ENCODE measurements at places on chromosomes 12 and 14.

GRCh38 chr12:32069071-32069470 is 37.6 kb upstream of the BICD1 start:
- DNase-seq: no peak

- DNase-seq: no peak
These were observed 28.4 kb downstream of the TXNRD1 start for GRCh38 chr12:104243971-104244370.

GRCh38 chr14:32438517-32438916 is 109.4 kb downstream of the AKAP6 start:
- DNase-seq: no peak

DNA sequence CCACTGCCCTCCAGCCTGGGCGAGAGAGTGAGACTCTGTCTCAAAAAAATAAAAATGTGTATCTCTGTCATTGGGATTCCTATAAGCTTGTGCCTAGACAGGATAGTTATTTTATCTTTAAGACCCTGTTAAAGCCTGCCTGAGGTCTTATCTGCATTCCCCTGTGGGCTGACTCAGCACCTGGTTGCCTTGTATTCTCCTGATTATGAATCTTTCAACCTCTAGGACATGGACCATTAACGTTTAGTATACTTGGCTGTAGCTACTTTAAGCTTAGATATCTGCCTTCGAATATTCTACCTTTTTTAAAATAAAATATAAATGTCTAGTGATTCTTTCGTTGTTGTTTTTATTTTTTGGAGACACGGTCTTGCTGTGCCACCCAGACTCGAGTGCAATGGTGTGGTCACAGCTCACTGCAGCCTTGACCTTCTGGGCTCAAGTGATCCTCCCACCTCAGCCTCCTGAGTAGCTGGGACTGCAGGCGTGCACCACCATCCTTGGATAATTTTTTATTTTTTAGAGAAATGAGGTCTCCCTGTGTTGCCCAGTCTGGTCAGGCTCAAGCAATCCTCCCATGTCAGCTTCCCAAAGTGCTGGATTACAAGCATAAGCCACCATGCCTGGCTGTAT is 41.3 kb downstream of the RESF1 start:
- no peak for DNase-seq

DNA sequence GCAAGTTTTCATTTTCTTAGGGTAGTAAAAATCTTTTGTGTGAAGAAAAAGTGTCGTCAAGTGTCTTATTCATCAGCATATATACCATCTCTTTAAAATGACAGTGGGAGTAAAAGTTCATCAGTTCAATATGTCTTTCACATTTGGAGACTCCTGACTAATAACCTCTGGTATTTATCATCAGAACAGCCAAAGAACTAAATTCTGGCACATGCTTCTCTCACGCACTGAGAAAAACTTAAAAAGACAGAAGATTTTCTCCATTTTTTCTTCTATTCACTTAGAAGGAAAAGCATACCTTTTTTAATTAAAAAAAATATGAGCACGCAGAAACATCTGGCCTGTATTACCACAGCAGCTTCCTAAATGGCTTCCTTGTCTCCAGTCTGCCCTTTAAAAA is 265.7 kb downstream of the AKAP6 start:
- no peak for DNase-seq

DNA sequence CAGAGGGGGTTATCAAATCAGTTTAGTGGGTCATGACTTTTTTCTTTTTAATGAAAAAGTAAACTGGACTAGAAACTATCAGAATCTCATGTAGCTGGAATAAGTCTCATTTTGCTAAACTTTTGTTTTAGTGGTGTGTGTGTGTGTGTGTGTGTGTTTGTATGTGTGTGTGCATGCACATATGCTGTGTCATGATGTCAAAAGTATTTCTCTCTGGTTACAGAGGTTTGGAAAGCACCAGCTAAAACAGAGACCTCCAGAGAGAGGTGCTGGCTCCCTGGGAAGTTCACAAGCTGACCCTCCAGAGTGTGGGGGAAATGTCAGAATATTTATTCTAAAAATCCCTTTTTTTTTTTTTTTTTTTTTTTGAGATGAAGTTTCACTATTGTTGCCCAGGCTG is 114.7 kb downstream of the LGMN start:
- no peak for DNase-seq

DNA sequence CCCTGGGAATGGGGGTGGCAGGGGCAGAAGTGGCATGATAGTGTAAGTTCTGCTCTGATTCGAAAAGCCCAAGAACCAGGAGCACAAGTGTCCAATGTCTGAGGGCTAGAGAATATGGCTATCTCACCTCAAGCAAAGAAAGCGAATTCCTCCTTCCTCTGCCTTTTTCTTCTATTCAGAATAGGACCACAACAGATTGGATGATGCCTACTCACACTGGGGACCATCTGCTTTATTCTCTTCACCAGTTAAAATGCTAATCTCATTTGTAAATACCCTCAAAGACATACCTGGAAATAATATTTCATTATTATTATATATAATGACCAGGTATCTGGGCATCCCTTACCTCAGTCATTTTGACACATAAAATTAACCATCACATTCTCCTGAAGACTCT is 808.7 kb downstream of the NRXN3 start:
- DNase-seq: no peak

DNA sequence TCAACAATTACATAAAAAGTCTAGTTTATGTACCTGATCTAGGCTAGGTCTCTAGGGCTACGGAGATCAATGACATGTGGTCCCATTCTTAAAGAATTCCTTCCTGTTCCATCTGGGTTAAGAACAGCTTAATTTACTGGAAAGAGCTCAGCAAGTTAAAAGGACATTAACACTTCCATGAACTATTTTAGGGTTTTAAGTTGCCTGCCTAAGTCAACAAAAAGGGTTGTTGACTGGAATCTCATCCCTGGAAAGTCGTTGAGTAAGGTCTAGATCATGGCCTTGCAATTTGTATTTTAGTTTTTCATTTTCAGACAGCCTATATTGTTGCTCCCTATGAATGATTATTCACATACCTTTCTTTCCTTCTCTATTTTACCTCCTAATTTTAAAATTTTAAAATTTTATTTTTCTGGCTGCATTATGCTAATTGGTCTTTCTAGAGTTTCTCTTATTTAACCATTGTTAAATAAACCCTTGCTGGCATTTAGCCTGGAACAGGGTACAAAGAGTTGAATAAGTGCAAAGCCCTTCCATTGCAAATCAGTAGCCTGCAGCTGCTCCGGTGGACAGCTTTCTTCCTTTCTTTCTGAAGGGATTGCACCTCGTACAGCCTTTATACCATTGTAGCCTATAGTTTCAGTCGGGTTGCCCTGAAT is 66.3 kb downstream of the VRK1 start:
- DNase-seq: no peak

- DNase-seq: no peak
These were observed 53.6 kb downstream of the PPFIA2 start for GRCh38 chr12:81705586-81705985.

DNA sequence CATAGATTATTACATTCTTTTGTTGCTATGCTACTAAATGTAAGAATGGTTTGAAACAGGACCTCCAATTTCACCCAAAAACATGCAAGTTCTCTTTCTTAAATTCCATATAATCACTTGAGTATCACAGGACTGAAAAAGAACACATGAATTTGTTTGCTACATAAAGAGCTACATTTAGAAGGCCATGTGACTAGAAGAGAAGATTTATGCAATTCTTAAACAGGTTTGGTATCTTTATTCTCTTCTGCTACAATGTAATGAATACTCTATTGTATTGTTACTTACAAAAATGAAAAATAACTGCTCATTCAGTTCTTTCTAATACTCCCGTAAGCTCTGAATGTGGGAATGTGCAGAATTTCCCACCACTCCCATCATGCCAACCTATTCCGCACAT is 9.3 kb downstream of the EPS8 start:
- no peak for DNase-seq

GRCh38 chr12:118742431-118742830 is 238.9 kb upstream of the SRRM4 start:
- DNase-seq: no peak

- no peak for DNase-seq
These were observed 17.4 kb downstream of the PYGL start for GRCh38 chr14:50926851-50927386.

- peak; percentile 70 for DNase-seq
These were observed 49.0 kb downstream of the KCTD10 start for GRCh38 chr12:109428037-109428629.

DNA sequence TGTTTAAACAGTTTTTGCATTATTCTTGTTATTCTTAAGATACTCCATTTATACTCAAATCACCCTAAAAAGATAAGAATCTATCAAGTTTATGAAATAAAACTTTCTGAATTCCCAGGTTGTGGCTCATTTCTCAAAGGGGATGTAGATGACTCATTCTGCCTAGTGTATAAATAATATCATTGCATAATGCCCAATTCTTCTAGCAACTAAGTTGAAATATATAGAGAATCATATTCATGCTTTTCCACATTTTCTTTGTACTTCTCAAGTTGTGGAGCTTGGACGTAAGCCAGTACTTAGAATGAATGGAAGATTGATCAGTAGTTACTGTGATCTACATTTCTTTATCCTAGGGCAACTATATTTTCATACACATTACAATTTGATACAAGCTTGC is 201.1 kb downstream of the PPFIA2 start:
- DNase-seq: no peak

- no peak for DNase-seq
These were observed 21.6 kb upstream of the RIMBP2 start for GRCh38 chr12:130737731-130738130.

DNA sequence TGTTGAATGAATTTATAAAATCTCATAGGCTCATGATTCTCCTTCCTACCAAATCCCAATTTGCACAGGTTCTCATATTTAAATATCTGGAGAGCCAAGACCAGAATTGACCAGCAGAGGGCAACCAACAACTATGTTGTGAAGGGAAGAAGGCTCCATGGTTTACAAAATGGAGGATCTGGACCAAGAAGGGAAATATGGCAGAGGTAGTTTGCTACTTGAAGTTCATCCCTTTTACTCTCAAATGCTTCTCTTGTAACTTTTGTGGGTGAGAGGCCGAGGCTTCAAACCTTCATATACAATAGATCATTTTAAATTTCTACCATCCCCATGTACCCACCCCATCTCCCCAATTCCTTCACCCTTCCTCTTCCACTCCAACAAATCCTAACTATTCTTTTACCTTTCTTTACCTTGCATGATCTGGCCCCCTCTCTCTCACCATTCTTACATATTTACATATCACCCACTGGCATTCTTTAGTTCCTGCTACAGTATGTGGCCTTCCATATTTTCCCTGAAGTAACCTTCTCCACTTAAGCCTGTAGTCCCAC is 3.8 kb upstream of the SMARCC2 start:
- peak; percentile 83 for DNase-seq

- no peak for DNase-seq
These were observed 24.3 kb upstream of the ADGRD1 start for GRCh38 chr12:130929363-130929762.

DNA sequence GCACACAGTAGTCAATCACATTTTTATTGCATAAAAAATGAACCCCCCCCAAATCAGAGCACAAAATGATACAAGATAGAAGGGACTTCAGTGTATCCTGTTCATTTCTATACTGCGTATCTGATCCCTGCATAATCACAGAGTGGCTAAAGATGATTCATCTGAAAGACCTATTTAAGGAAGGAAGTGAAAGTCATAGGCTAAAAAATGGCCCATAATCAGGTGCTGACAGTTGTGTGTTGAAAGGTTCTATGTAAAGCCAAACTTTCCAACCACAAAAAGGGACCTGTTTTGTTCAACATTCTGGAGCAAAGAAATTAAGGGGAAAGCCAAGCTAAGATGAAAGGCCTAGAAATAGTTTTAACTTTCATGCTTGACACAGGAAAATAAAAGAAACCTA is 147.8 kb upstream of the ATP2B1 start:
- peak; percentile 26 for DNase-seq

GRCh38 chr12:131340616-131341210 is 370.2 kb upstream of the SFSWAP start:
- DNase-seq: no peak

- DNase-seq: no peak
These were observed 15.0 kb downstream of the KCTD10 start for GRCh38 chr12:109461846-109462756.

DNA sequence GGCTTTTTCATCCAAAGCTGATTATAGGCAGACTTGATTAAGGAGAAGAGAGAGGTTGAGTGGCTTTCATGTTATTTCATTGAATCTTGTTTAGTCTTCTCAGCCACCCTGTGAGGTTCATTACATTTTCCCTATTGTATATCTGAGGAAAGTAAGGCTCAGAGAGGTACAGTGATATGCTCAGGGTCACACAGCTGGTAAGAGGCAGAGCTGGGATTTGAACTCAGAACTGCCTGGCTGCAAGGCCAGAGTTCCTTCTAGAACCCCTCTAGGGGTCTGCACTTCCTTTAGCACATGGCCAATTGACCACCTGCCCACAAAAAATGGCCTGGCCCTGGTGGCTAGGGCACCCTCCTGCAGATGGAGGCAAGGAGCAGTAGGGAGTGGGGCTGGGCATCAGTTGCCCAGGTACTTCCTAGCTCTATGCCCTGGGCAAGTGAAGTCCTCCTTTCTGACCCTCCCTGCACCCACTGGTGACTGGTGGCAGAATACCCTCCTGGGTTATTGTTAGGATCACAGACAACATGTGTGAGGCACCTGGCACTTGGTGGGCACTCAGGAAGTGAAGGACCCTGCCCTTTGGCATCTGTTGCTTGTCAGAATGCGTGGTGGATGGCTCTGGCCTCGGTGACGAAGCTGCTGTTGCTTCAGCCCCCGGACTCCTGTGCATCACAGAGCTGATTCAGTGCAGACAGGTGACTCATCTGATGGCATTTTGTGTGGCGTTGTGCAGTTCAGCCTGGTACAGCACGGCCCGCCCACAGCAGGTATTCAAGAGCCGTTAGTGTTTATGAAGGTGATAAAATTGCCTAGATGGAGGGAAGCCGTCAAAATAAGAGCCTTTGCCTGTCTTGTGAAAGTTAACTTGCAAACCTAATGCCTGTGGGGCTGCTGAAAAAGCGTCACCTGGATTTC is 115.8 kb downstream of the SLC25A47 start:
- no peak for DNase-seq

DNA sequence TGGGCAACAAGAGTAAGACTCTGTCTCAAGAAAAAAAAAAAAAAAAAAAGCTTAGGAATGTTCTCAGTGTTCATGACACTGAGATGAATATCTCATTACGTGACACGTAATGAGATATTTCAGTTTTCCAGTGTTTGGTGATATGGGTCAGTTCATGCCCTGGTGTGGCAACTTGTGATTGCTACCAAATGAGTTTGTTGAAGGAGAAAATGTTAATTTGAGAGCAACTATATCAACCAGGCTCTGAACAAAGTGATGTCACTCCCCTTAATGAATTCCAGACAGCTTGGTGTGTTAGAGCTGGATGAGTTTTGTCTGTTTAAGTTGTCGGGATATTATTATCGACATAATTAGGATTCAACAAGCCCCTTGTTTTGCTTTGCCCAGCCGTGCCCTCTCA is 211.7 kb downstream of the DPF3 start:
- DNase-seq: no peak

DNA sequence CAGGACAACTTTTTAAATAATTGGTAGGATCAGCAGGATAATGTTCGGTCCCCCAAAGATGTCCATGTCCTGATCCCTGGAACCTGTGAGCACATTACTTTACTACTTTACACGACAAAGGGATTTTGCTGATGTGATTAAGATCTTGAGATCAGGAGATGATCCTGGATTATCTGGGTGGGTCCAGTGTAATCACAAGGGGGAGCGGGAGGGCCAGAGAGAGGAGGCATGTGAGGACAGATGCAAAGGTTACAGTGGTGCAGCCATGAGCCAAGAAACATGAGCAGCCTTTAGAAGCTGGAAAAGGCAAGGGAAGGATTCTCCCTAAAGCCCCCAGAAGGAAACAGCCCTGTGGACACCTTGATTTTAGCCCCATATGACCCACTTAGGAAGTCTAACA is 33.1 kb downstream of the KCNK10 start:
- DNase-seq: no peak
